CMK (cell line): ENCODE measurements at places on chromosomes 2 and 18.

- no peak for DNase-seq
Measured at GRCh38 chr2:38263293-38263692, 113.8 kb downstream of the ATL2 start.

DNA sequence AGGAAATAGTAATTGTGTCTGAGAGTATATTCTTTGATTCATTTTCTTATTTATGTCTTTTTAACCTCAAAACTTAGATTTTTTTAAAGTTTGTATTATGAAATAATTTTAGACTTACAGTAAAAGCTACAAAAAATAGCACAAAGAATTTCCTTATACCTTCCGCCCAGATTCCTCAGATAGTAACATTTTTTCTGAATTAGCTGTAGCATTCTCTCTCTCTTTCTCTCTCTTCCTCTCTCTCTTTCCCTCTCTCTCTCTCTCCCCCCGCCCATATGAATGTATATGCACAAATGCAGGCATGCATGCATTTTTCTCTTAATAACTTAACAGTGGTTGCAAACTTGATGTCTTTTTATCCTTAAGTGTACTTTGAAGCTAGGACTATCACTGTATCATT, 361.1 kb upstream of the NRP2 start:
- no peak for DNase-seq

- DNase-seq: no peak
Measured at GRCh38 chr2:194289712-194290346, 1367.2 kb upstream of the SLC39A10 start.

DNA sequence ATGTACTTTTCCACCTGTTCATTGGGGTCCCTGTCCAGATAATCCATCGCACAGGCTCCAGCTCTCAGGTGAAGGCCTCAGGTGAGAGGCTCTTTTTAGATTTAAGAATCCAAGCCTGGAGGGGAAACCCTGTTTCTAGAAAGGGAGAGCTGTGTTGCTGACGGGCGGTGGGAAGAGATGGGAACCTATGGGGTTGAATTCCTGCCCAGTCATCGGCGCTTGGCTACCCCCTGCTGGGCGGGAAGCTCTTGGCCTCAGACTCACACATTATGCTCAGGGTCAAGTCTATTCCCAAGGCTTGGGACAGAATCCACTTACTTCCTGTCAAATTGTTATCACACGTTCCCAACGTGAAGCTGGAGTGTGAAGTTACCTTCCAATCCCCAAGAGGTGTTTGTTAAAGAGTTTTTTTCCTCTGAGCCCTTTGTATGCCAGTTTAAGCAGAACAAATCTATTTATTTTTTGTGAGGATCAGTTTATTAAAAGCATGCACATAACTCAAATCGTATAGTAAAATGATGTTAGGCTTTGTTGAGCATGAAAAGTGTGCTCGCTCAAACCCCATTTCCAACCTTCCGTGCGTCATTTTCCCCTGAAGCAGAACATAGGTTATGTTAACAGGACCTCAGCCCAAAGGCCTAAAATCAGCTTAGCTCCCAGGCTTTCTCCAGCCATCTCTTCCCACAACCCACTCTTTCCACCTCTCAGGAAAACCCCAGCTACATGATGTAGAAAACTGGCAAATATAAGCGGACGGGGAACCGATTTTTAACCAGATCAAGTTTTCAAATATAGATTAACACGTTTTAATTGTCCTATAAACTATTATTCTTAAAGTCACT, 181.7 kb upstream of the ETAA1 start:
- no peak for DNase-seq

GRCh38 chr2:28340312-28341202, 52.1 kb upstream of the FOSL2 start:
- no peak for DNase-seq

GRCh38 chr2:220276741-220277444, 649.5 kb downstream of the SLC4A3 start:
- DNase-seq: no peak

DNA sequence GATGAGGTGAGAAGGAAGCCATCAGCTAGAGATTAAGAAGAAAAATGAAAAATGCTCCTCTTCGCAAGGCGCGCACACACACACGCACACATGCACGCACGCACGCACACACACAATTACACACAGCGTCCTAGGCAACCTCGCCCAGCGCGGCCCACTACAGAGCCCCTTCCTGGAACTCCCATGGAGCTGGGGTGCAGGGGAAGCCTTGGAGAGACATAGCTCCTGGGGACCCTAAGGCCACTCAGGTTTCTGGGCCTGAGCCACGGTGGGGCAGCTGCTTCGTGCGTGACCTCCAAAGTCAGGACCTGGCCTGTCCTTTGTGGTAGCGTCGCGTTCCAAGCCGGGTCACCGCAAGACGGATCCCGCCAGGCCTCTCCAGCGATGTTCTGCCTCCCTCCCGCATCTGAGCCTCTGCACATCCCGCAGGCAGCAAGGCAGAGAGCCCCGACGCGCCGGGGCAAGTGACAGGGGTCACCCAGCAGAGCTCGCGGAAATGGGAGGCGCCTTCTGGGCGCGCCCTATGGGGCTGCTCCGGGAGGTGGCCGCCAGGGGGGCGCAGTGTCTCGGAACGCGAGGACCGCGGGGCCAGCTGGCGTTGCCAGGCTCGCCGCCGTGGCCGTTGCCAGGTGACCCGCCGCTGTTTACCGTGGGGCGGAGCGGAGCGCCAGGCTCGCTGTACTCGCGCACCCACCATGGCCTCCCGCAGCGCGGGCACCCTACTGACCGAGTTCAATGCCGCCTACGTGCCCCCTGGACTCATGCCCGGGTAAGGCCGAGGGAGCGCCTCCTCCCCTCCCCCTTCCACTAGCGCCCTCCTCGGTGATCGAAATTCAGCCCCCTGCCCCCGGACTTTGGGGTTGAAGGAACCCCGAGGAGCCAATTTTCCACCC, 79.0 kb downstream of the CIB4 start:
- DNase-seq: peak; percentile 34

DNA sequence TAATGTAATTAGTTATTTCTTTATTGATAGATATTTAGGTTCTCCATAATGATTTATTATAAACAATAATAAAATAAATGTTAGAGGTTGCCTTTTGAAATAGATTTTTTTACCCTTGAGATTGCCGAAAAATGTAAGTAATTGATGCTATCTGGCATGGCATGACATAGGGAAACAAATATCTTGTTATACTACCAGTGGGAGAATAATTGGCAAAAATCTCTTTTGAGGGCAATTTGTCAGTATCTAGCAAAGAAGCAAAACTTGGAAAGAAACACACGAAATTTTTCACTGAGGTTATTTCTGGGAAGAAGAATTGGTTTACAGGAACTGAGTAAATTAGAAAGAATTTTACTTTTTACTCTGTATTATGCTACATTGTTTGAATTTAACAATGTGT, 547.2 kb upstream of the SETBP1 start:
- DNase-seq: no peak

DNA sequence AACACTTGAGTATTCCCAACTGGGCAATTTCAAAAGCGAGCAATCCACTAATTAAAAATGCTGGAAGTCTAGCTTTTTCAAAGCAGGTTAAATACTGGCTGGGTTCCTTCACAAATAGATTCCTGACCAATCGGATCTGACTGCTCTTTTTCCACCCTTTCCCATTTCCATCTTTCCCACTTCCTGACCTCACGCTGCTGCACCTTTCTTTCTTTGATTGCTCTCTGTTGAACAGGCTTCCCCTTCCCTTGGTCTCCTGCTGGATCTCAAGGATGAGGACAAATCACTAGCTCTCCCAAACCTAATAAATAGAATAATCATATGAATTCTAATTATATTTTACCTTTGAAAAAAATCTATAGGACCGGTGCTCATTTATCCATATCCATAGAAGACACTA, 121.2 kb downstream of the TCF4 start:
- DNase-seq: no peak
